ENCODE measurements at places on chromosomes 16 and 17. TPM values are rescaled to one million over a fixed set of nuclear protein-coding genes. Genes with fewer than 3 reads are reported as not detected.

DNA sequence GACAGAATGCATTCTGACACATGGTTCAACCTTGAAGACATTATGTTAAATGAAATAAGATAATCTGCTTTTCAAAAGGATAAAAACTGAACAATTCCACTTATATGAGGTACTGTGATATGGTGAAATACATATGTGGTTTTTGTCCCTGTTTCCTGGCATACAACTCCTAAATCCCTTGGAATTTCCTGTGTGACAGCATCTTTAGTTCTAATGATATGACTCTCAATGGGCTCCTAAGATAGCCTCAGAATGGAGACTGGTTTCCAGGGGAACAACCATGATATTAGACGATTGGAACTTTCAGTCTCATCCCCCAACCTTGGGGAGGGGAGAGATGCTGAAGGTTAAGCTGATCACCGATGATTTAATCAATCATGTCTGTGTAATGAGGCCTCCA is 37.7 kb upstream of the PHLPP2 start:
- no peak for DNase-seq

GRCh38 chr17:2123375-2124251 is 68.7 kb downstream of the HIC1 start:
- no peak for DNase-seq

GRCh38 chr17:40374821-40375498 is 10.4 kb upstream of the GJD3 start:
- DNase-seq, result no peak

DNA sequence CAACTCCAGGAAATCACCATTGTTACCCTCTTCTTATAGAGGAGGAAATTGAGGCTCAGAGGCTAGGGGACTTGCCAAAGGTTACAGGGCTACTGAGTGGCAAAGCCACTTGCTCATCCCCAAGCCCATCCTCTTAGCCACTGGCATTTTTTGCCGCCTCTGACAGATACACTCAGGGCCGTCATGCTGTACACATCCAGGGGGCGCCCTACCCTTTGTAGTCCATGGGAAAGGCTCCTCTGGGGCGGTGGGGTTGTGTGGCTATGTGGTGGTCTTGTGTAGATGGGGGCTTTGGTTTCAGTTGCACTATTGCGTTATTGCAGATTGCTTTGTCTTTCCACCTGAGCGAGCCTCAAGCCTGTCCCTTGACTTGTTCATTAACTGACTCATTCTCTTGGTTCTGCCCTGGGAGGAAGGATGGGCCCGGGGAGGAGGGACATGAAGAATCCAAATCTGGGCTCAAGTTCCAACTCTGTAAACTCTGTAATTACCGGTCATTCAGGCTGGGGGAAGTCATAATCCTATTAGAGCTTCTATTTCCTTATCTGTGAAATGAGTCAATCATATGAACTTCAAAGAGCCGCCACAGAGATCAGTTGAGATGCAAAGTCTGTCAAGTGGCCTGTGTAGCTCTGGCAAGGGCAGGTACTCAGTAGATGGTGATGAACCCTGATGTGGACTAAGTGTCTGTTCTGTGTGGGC is 2.8 kb downstream of the NOS2 start:
- DNase-seq, result no peak

DNA sequence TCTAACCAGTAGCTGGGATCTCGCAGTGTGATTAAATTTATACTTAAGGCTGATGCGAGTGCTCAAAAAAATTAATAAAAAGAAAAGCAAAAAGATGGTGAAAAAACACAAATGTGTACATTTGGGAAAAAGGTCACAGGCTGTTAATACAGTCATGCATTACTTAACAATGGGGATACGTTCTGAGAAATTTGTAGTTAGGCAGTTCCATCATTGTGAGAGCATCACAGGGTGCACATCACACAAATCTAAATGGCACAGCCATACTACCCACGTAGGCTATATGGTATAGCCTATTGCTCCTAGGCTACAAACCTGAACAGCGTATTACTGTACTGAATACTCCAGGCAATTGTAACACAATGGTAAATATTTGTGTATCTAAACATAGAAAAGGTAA is 142.4 kb upstream of the MYOCD start:
- DNase-seq, result no peak

- no peak for DNase-seq
Observed at GRCh38 chr16:19003935-19004334, 20.2 kb downstream of the TMC7 start.

DNA sequence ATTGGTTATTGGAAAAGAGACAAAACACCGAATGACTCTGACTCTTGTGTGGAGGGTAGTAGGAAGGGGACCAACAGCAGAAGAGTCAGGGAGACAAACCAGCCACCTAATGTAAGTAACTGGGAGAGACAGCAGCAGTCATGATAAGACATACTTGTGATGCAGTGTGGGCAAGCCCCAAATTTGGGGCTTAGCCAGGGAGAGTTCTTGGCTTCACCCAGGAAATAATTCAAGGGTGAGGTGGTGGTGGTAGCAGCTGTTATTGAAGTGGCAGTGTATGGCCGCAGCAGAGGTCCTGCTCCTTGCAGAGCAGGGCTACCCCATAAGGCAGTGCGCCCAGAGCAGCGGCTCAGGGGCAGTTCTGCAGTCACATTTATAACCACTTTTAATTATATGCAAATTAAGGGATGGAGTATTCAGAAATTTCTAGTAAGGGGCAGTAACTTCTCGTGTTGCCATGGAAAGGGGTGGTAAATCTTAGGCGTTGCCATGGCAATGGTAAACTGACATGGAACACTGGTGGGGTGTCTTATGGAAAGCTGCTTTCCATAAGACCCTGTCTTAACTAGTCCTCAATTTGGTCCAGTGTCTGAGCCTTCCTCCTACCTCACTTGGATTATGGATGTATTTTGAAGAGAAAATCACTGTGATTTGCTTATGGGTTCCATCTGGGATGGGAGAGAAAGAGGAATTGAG is 317.1 kb downstream of the PHKB start:
- DNase-seq, result no peak

DNA sequence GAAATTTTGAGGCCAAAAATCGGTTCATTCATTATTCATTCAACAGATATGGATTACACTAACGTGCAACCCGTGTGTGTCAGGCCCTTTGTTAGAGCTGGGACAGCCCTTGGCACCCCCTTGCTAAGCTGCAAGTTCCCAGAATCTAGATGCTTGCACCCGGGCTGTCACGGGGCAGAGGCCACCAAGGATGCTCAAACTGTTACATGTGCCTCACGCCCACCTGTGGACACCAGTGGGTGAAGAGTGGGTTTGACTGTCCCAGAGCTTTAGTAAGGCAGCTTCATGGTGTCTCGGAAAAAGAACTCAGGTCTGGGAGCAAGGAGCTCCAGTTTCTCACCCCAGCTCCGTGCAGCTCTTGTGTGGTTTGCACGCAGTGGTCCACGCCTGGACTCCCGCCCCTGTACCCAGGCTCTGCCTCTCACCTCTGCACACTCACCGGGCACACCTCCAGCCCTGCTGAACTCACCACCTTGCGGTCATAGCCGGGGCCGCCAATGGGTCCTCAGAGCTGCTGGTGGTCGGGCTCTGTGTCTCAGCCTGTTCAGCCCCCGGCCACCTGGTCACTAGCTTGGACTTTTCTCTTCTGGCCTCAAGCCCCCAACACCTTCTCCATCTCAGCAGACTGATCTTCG is 53.7 kb upstream of the CACNG4 start:
- DNase-seq, result no peak

DNA sequence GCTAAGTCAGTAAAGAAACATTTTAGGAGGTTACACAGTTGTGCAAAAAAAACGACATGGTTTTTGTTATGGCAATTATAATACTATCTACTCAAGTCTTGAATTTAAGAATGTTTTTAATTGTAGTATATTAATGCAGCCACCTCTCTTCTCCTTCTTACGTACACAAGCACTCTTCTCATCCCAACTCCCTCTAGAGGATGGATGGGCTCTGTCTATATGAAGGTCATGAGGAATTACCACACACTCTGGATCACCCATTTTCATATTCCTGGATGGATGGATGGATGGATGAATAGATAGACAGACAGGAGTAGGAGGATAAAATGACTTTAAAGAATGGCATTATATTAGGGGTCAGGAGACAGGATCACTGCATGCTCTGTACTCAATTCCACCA is 120.0 kb downstream of the PHKB start:
- no peak for DNase-seq

GRCh38 chr16:8677481-8677880 is 3.1 kb downstream of the ABAT start:
- no peak for DNase-seq

DNA sequence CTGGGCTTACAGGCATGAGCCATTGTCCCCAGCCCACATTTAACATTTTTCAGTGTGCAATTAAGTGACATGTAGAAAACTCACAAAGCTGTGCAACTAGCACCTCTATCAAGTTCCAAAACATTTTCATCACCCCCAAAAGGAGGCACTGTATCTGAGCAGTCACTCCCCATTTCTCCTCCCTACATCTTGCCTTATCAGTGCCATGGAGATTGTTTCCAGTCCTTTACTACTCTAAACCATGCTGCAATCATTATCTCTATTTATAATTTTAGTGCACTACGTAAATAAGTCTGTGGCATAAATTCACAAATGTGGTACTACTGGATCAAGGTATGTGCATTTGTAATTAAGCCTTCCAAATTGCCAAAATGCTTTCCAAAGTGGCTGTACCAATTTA is 7.6 kb downstream of the MRPS23 start:
- DNase-seq, result no peak

- no peak for DNase-seq
Observed at GRCh38 chr16:86625821-86626220, 47.5 kb downstream of the FOXL1 start.

DNA sequence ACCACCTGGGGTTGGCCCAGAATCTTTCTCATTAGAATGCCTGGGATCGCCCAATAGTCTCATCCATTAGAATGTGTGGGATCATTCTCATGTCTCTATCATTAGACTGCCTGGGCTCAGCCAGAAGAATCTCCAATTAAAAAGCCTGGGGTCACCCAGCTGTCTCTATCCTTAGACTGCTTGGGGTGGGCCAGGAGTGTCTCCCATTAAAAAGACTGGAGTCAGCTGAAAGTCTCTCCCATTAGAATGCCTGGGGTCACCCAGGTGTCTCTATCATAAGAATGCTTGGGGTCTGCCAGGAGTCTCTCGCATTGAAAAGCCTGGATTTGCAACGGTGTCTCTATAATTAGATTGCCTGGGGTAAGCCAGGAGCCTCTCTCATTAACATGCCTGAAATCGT is 2225.7 kb downstream of the TP53TG3F start:
- DNase-seq, result no peak

DNA sequence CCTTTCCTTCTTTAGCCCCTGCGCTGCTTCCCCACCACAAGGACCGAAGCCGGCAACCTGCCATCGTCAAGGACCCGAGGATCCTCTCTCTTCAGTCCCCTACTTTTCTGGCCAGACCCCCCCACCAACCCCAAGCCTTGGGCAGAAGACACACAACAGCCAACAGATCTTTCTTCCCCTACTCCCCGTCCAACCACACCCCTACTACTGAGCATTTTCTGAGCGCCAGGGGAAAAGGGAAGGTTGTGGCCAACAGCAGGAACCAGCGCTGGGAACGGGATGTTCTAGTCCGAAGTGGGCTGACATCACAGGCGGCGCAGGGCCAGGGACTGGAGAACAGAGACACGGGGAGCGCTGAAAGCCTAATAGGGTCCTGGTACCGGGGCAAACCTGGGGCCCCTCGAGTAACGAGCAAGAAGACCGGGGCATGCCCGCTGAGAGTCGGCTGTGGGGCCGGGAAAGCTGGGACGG is 528 bp downstream of the PER1 start:
- peak; percentile 85 for DNase-seq

GRCh38 chr17:75485688-75486087 is 29.3 kb downstream of the TMEM94 start:
- DNase-seq, result no peak

GRCh38 chr17:82888583-82889495 is 49.0 kb upstream of the ZNF750 start:
- peak; percentile 88 for DNase-seq

GRCh38 chr17:81918832-81919545 is 1.0 kb upstream of the SIRT7 start:
- DNase-seq, result no peak

DNA sequence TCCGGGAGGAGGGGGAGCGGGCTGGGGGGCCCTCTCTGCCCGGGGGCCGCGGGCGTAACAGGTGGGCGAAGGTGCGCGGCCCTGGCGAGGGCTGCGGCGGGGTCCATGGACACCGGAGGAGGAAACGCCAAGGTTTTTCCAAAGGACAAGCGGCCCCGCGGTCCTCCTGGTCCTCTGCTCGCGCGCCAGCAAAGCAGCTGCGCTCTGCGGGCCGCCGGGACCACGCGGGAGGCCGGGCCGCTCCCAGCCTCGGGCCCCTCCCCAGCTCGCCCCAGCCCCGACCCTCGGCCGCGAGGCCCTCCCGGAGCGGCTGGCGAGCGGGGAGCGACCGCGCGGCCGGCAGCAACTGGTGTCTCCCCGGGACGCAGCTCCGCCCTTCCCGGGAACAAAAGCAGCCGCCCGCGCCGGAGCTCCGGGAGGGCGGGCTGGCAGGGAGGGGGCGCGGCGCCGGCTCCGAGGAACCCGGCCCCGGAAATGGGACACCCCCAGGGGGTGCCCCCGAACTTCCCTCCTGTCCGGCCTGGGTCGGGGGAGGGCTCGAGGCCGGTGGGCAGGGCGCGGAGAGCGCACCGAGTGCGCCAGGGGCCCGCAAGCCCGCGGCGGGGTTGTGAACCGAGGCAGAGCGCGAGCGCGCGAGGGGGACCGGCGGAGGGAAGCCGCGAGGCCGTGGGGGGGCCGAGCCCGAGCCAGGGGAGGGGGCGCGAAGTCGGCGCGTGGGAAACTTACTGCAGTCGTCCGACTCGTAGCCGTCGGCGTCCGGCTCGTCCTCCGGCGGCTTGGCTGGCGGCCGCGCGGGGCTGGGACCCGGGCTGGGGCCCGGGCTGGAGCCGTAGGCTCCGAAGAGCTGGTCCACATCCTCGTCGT is 837 bp downstream of the DOC2B start:
- DNase-seq, result no peak

DNA sequence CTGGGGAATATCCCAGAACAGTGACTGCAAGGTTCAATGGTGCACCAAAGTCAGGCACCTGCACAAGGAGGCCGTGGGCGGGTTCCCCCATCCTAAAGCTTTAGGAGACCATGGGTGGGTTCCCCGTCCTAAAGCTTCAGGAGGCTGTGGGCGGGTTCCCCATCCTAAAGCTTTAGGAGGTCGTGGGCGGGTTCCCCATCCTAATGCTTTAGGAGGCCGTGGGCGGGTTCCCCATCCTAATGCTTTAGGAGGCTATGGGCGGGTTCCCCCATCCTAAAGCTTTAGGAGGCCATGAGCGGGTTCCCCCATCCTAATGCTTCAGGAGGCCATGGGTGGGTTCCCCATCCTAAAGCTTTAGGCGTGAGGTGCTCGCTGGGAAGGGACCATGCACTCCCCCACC is 313.3 kb downstream of the FOXL1 start:
- no peak for DNase-seq

The MPV17L gene
- total RNA-seq, result 1.4 TPM

The CACNA1H gene
- total RNA-seq, result 14.0 TPM

The HSD17B1 gene
- 1.2 TPM for total RNA-seq

The CHST5 gene
- 0.09 TPM for total RNA-seq

The KRTAP3-2 gene
- total RNA-seq, result not detected

The MT1H gene
- total RNA-seq, result 2.3 TPM

The ADORA2B gene
- 5.2 TPM for total RNA-seq

The AGRP gene
- total RNA-seq, result 1.9 TPM

The ABCA6 gene
- 12.4 TPM for total RNA-seq

The WSCD1 gene
- 3.9 TPM for total RNA-seq

The NAGLU gene
- 56.2 TPM for total RNA-seq

The MAPT gene
- total RNA-seq, result 0.99 TPM

Measured in left lung (tissue), 14 donors.